ENCODE measurements at places on chromosomes 6 and 20.

GRCh38 chr6:114377881-114378280 is 35.1 kb upstream of the HS3ST5 start:
- no peak for DNase-seq

DNA sequence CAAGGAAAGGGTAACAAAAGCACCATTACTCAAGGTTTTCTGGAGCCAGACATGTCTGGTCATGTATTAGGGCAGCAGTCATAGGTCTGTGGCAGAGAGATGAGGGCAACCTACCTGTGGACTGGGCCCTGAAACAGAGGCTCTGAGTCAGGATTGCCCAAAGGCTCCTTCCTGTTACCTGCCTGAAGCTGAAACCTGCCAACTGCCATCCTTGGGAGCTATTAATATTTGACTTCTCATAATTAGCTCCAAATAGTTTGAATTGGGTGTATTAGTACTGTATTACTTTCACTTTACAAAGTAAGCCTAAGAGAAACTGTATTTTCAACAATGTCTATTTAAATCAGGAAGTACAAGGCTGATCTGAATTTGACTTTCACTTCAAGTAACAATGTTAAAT is 72.0 kb upstream of the TBX18 start:
- peak; percentile 0 for DNase-seq

DNA sequence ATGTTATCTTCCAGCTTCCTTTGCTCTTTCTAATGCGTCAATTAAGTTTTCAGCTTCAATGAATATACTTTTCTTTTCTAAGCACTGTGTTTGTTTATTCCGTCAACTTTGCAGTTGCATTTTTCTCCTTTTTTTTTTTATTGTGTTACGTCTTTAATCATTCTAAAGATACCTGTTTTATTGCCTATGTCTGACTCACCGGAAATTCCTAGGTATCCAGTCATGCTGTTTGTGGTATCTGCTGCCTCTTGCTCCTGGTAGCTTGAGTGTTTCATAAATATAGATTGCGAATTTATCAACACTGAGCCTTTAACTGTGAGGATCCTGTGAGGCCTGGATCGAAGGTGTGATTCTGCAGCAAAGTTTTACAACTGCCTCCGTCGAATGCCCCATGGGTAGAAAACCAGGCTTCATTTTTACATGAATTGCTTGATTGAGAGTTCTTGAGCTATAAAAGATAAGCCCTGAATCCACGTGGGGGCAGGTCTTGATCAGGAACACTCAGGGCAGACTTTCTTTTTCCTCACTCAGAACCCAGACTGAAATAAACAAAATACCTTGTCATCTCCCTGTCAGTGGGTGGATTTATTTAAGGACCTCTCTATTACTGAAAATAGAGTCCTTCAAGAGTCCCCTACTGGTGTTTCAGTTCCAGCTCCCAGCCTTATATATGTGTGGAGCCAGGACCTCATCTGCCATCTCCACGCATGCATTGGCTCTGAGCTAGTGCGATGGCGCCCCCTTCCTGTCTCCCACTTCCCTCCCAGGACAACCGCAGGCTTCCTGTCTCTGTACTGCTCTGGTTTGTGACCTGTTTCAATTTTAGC is 60.1 kb upstream of the LRRC1 start:
- DNase-seq, result peak; percentile 59

DNA sequence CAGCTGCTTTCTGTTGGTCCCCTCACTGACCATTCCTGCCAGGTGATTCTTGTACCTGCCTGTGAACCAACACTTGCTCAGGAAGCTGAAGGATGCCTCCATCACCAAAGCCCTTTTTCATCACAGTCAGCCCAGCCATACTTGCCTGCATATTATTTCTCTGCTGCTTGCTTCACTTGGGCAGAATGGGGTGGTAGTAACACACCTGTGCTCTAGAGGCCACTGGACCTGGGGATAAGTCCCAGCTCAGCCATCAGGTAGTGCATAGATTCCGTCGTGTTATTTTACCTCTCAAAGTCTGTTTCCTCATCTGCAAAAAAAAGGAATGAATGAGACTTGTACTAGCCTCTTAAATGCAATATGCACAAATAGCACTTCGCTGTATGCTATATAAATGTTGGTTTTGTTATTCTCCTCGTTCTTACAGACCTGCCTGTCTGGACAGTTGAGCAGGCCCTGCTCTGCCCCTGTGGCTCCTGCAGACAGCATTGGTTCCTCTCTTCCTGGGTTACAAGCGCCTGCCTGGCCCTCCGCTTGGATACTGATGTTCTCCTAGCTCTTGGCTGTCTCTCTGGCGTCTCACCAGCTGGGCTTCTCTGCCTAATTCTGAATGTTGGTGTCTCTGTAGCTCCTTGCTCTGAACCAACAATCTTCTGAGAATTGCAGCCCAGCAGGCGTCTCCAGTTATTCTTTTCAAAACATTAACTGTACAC is 151.8 kb downstream of the UNC5CL start:
- DNase-seq, result no peak

DNA sequence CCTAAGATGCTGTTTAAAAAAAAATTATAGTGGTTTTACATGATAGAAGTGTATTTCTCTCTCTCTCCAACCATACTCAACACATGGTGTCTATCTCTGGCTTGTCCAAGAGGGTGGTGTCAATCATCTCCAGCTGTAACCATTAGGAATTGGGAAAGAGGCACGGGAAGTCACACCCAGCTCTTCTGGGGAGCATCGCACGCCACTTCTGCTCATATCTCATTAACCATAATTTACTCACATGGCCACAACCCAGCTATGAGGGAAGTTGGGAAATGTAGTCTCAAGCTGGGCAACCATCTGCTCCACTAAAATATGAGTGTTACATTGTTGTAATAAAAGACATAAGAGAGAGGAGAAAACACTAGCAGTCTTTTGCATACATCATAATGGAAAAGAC is 30.4 kb upstream of the TSHZ2 start:
- no peak for DNase-seq

DNA sequence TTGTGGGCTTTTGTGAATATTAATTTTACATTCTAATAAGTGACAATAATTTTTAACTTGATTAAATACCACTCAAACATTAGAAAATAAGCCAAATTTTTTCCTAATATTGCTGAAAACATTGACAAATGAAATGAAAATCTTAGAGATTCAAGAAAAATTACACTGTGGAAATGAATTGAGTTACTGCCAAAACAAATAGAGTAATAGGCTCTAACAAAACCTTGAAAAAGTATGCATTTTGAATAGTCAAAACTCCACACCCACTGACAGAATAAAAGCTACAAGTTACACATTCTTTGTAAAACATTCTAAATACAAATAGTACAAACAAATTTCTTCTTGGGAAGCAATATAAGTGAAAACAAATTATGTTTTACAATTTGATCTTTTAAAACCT is 5.9 kb downstream of the TBX18 start:
- no peak for DNase-seq

DNA sequence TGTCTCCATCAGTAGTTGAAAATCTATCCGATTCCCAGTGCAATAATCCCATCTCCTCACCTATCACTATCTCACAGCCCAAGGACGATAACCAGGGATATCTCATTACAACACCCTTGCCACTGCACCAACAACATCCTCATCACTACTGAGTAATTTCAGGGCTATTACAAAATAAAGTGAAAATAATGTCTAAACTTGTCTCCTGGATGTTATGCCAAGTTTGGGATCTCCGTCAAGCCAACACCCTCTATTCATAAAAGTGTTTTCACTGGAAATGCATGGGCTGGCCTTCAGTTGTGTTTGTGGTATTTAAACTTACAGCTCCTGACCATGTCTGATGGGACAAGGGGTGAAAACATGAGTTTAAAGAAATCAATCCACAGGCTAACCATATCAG is 42.0 kb upstream of the STMND1 start:
- no peak for DNase-seq

GRCh38 chr20:41222296-41222695 is 85.0 kb downstream of the PLCG1 start:
- no peak for DNase-seq

- DNase-seq, result no peak
Measured at GRCh38 chr20:17327185-17328148, 100.6 kb downstream of the PCSK2 start.

DNA sequence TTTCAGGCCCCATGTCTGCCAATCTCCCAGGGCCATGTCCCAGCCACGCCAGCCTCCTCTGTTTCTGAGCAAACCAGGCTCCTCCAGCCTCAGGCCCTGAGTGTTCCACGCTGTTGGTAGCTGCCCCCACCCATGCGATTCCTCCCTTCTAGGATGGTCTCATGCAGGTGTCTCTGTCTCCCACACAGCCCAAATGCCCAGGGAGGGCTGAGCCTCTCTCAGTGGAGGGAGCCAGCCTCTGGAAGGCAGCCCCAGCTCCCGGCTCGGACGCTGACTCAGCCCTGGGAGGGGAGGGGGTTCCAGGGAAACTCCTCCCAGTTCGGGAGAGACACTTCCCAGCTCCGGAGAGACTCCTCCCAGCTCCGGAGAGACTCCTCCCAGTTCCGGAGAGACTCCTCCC is 122.9 kb upstream of the AFDN start:
- no peak for DNase-seq

DNA sequence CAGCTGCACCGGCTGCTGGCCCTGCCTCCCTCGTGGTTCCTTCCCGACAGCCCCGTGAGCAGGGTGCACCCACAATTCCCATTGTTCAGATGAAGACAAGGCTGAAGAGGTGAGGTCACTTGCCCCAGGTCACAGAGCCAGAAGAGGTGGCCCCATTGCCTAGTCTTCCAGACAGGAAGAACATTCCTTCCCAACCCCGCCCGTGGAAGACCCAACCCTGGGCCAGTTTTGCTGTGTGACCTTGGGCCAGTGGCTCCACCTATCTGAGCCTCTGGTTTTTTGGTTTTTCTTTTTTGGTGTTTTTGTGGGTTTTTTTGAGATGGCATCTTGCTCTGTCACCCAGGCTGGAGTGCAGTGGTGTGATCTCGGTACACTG is 61.7 kb downstream of the RIPOR3 start:
- DNase-seq, result no peak

GRCh38 chr6:145551164-145551563 is 184.2 kb downstream of the EPM2A start:
- DNase-seq, result no peak

- DNase-seq, result no peak
Measured at GRCh38 chr6:127120023-127120786, 1.7 kb downstream of the RSPO3 start.

GRCh38 chr6:167766986-167767714 is 59.6 kb upstream of the AFDN start:
- no peak for DNase-seq

DNA sequence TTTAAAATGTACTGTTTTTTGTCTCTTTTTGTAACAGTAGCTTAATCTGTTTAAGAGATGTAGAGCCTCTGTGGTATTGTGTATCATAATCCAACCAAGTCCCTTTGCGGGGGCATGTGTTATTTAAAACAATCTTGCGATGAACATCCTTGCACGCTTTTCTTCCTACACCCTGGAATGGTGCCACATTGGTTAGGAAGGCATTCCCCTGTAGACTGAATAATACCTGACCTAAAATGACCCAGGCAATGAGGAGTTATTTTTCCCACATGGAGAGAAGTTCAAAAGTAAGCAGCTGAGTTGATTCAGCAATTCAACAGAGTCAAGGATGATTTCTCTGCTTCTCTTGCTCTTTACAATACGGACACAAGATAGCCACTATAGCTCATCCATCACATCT is 142.0 kb upstream of the PMEPA1 start:
- no peak for DNase-seq

DNA sequence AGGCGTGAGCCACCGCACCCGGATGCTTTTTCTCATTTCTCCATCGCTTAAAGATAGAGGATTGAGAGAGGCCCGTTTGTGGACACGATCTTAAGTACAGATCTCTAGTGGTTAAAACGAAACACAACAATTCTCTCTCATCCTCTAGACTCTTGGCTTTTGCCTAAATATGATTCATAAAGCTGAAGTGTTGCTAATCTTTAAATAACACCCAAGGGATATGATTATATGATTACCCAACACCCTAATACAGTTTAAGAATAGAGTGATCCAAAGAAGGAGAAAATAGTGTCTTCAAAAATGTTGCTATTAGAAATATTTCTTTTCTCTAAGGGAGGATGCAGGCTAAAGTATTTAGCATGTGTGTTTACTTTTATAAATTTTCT is 50.4 kb downstream of the MTHFD1L start:
- DNase-seq, result no peak

DNA sequence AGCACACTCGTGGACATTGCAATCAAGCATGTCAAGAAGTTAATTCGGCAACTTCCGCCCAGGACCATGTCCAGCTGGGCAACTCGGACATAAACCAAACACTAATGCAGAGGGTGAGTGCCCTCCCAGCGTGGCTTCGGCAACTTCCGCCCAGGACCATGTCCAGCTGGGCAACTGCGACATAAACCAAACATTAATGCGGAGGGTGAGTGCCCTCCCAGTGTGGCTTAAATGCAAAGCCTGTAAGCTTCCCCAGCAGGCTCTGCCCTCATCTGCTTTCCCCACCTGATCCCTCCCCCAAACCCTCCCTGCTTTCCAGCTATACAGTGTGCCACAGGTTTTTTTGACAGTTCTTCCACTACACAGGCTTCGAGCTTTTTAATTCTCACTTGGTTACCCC is 143.4 kb downstream of the PXDC1 start:
- DNase-seq, result no peak

- DNase-seq, result peak; percentile 59
Measured at GRCh38 chr6:155319902-155320301, 5.6 kb upstream of the TFB1M start.

DNA sequence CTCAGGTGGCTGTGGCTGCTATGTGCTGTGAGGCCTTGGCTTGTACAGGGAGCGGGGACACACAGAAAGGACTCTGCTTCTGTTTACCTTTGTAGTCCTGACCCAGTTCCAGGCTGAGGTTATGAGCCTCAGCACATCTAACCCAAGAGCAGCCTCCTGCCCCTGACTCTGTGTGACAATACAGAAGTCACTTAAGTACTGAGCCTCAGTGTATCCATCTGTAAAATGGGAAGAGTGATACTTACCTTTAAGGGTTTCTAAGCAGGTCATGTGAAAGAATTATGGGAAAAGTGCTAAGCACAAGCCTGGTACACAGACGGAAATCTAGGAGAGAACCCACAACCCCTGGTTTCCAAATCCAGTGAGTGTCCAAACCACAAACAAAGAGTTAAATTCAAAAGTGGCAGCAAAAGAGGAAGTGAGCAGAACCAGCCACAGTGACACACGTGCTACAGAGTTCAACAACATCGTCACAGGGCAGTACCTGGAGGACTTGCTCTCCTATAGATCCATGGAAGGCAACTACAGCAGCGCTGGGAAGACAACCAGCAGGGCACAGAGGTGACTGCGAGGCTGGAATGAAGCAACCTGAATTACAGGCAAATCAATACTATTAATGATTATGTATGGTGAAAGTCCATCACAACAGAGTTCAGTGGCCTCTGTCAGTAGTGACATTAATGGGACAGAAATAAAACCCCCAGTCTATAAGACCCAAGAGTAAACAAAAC is 12.5 kb downstream of the TRIM26 start:
- DNase-seq, result peak; percentile 88

- peak; percentile 41 for DNase-seq
Measured at GRCh38 chr6:43771858-43772680, 2.1 kb downstream of the VEGFA start.

GRCh38 chr6:22970004-22970403 is 400.6 kb downstream of the HDGFL1 start:
- no peak for DNase-seq

GRCh38 chr6:108944707-108945680 is 96.8 kb downstream of the ARMC2 start:
- DNase-seq, result no peak

Data from KBM-7 (cell line).